ENCODE measurements at places on chromosomes 3 and 15.

DNA sequence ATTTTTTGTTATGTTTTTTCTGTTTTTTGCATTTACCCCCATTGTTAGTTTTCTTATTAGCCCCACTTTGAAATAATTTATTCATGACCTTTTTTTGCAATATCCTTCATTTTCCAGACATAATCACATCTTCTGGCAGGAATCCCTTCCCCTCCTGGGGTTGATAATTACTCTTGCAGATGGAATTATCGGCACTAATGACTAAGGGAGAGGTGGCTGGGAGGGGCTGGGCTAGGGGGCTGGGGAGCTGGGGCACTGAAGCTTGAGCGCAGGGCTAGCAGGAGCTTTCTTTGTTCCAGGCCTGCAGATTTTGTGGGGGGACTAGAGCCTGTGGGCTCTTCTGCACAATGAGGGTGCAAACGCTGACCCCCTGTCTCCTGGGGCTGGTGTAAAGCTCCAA, 77.8 kb downstream of the RAB11A start:
- no peak for DNase-seq

DNA sequence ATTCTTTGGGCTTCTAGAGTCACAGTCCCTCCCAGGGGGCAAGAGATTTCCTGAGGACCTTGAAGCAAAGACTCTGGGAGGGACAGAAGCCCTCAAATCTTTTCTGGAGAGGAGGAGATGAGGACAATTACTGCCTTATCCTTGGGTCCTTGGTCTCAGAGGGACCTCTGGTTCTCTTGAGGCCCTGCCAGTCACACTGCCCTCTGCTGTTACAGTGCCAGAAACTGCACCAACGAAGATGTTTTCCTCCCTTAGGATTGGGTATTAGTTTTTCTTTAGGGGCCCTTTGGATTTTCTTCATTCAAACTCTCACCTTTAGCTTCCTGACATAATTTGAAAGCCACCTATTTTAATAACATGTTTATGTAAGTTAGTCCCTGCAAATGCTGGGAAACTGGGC, 58.2 kb upstream of the SCN5A start:
- no peak for DNase-seq

DNA sequence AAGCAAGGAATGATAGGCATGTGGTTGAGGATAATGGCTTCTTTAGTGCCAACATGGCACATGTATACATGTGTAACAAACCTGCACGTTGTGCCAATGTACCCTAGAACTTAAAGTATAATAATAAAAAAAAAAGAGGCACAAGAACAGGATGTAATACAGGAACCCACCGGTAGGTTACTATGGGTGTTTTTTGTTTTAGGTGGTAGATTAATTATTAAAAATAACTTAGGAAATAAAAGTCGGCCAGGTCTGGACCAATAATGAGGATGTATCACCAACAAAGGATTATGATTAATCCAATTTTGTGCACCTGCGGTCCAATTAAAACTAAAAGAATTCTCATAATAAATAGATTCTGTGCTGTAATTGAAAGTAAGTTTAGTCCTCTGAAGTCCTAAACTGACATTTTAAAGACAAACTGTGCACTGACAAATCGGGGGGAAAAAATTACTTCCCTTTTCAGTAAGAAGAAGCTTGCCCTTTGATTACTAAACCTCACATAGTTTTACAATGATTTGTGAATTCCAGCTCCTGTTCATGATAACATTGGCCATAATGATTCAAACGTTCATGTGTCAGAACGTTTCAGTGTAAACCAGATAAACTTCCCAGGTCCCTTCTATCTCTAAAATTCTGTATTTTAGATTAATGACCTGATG, 62.2 kb downstream of the CASR start:
- no peak for DNase-seq

GRCh38 chr3:131605916-131606315, 103.1 kb upstream of the MRPL3 start:
- no peak for DNase-seq

DNA sequence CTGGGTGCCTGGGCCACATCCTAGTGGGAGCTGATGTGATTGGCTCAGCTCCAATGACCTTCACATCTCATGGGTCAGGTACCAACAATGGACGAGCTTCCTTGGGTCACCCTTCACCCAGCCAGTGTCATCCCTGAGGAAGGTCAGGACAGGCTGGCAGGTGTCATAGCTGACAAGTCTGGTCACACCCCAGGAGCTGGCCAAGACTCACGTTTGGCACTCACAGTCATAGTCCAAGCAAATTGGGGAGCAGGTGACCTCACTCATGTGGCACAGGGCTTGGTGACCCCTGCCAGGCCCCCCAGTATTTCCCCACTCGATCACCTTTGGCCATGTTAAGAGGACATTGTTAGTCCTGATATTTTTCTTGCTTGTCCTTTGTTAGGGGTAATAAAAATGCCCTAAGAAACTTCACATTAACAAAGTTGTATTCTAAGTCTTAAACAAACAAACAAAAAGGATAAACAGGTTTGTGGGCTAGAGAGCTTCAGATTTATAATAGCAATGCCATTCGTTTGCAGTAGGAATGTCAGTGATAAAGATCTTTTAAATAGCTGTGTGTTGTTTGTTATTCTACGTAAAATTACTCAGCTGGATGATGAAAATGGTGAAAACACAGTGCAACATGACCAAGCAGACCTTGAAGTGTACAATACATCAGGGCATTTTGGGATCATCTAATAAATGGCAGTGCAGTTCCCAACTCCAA, 79.5 kb upstream of the POMGNT2 start:
- DNase-seq, result no peak

GRCh38 chr3:182892226-182892625, 88.1 kb downstream of the DCUN1D1 start:
- no peak for DNase-seq

GRCh38 chr3:72155391-72156064, 370.6 kb upstream of the PROK2 start:
- no peak for DNase-seq

DNA sequence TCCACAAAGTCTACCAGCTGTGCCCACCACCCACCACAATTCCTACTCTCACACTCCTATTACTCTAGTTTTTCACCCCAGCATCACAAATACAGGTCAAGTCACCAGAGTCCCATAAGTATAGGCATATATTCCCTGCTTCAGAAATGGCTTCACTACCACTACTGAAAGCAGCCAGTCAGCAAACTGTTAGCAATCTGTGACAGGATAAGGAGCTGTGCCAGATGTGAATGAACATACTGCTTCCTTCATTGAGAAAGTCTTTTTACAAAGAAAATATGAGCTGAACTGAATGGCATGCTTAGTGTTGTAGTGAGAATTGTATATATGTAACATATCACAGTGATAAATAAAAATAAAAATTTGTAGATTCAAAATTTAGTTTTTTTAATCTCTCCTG, 76.8 kb downstream of the C3orf85 start:
- no peak for DNase-seq

DNA sequence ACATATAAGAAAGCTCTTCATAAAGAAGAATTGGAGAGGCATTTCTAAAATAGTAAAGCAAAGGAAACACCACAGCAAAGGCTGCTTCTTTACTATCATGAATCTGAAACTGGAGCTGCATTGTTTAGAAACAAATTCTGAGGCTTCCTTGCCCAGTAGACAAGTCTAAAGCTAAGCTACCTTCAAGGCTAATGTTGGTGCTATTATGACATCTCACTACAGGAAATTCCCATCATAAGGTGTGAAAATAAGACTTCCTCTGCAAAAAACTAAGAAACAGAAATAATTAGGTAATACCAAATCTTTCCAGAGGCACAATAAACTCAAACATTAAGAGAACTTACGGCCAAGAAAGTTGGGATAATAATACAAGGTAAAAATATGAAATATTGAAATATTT, 89.9 kb upstream of the P3H2 start:
- no peak for DNase-seq

- DNase-seq, result no peak
Measured at GRCh38 chr3:153311541-153311940, 149.5 kb downstream of the RAP2B start.

- DNase-seq, result no peak
Measured at GRCh38 chr15:76149291-76149915, 89.6 kb downstream of the TMEM266 start.

GRCh38 chr3:184598574-184598927, 37.0 kb downstream of the EPHB3 start:
- no peak for DNase-seq

- DNase-seq, result no peak
Measured at GRCh38 chr15:55241186-55241585, 44.4 kb upstream of the RSL24D1 start.

DNA sequence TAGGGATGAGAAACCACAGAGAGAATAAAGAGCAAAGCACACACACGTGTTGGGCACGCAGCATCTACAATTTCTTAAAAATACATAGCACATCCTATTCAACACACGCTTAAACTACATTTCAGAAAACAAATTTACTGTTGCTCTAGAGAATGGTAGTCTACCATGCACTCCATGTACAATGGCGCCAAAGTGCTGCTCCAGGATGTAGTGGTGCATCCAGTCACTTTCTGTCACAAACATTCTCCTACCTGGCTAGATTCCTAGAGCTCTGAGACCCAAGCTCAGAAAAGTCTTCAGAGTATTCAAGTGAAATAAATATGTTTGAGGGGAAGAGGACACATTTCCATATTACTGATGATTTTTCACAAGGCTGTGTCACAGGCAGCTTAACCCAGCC, 374.3 kb downstream of the CTNNB1 start:
- DNase-seq, result no peak

DNA sequence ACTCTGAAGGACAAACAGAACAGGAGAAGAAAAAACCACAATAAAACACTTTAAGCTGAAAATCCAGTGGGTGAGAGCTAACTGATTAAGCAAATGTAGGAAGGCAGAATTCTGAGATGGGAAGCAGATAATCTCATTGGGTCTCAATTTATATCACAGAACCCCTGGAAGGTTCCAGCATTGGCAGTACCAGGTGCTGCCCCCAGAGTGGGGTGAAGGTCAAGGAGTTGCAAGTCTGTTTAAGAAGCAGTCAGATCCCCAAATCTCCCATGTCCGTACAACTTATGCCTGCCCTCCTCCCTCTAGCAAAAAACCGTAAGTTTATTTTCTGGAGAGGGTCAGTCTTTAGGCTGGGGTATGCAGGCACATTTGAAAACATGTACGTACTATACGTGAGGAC, 45.1 kb downstream of the PXK start:
- no peak for DNase-seq

- DNase-seq, result no peak
Measured at GRCh38 chr3:4898454-4899313, 80.6 kb upstream of the BHLHE40 start.

DNA sequence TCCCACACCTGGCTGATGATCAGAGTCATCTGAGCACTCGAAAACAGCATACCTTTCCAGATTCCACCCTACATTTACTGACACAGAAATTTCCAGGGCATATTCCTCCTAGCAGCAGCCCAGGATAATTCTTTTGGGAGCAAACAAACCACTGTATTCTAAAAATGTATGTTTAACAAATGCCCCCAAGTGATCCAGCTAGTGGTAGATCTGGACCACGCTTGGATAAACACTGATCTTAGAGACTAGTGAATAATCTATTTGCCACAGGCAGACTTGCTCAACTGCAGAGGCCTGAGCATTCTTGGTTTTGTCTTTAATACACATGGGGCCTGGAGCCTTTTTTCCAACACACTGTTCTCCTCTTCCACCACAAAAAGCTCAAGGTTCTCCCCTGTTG, 89.6 kb downstream of the TM4SF4 start:
- no peak for DNase-seq

DNA sequence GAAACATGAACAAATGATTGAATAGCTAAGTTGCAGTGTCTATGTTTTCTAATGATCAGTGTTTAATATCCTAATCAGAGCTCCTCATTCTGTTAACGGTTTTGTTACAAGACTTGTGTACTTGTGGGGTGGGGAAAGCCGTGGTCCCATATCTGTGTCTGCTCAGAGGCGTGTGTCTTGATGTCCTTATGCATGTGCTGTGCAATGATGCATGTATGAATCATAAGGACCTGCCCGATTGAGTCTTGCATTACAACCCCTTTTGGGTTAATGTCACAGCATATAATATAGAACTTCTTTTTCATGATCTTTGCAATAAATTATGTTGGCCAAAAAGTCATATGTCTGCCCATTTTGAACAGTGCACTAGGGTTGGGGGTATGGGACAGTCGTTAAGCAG, 233.4 kb downstream of the ITPR1 start:
- no peak for DNase-seq

DNA sequence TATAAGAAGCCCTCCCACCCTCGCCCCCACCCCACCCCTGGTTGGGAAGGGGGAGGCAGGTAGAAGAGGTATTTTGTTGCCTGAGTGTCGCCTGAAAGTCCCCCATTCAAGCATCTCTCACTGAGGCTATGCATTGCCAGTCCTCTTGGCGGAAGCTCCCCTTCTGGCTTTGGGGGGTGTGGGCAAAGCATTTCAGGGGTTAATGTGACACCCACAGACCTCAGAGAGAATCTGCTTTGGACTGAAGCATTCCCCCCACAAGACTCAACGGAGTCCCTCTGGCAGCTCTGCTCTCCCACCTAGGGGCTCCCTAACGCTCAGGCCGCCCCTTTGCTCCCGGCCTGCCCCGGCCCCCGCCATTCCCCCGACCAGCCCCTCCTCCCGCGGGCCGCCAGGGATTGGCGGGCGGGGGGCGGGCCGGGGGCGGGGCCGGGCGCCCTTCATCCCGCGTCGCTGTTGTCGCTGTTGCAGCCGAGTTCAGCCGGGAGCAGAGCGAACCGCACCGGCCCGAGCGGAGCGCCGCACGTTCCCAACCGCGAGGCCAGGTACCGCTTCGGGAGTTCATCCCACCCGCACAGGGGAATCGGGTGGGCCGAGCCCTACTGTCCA, at the start of gene SLC38A3:
SLC38A3 (plus strand) TSS at position 468 of the 609 bp plus-strand sequence. CDS start 8,929 bp downstream, outside the sequence.
- DNase-seq, result no peak

DNA sequence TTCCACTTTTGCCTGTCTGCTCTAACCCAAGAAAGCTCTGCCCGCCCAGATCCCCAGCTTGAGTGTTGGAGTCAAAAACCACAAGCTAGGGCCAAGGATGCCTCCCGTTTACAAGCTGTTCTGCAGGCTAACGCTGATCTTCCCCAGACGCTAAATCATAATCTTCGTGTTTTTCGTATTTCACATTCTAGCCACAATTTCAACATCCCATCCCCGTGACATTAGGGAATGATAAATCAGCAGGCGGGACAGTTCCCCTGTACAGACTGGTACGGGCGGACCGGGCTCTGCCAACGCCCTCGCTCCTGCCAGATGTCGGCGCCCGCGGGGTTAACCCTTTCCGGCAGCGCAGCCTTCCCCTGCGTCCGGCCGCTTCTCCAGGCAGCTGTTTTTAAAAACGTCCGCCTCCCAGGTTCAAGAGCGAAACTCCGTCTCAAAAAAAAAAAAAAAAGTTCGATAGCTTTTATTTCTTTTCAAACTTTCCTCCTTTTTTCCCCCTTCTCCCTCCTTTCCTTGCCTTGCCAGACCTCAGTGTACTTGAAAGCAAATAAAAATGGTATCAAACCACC, 81.0 kb upstream of the BNC1 start:
- DNase-seq, result no peak

All from CD8-positive, alpha-beta memory T cell (primary cell).